NCI-H460 (cell line): ENCODE measurements at places on chromosomes 16 and 17. TPM values are rescaled to one million over a fixed set of nuclear protein-coding genes. Genes with fewer than 3 reads are reported as not detected.

Gene KRTAP2-3
- not detected in 2 replicates for total RNA-seq

Gene RASD1
- 0.63 and 0.94 TPM in 2 replicates for total RNA-seq

GRCh38 chr16:19294156-19294649 lies 8.7 kb downstream of the CLEC19A start:
- DNase-seq, result no peak

DNA sequence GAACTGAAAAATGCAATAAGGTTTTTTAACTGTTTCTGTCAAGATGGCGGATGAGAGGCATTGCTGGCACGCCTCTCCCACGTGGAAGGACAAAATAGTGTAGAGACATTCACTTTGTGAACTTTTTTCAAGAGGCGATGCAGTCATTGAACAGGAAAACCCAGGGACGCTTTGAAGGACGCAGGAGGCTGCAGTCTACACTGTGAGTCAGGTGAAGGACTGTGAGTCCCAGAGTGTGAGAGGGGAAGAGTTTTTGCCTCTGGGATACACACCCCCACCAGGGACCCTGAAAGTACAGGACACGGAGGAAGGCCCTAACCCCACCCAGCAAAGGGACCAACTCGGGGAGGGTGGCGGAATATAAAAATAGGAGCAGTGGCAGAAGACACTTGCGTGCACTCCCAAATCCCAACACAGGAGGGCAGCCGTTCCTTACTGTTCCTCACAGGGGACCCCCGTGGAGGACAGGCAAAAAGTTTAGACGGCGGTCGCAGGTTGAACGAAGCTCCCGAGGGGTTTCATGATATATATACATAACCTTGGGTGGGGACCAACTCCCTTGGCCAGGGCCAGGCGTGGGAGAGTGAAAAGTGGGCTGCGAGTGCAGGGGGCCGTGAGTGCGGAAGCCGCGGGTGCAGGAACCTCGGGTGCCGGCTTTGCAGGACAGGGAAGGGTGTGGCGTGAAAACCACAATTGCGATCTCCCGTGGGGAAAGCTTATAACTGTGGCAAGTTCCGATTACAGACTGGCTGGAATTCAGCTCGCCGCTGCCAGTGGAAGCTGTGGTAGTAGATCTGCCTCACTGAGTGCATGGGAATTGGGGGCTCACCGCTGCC lies 82.0 kb upstream of the ALOX12 start:
- no peak for DNase-seq

- no peak for DNase-seq
Measured at GRCh38 chr16:59975953-59976352, 1241.8 kb upstream of the GOT2 start.

GRCh38 chr17:27529230-27529796 lies 73.1 kb downstream of the KSR1 start:
- peak; percentile 64 for DNase-seq

- DNase-seq, result no peak
Measured at GRCh38 chr16:65769776-65770438, 596.6 kb upstream of the CDH5 start.
